GM18507 (cell line): ENCODE measurements at places on chromosomes 2 and 18.

- no peak for DNase-seq
Observed at GRCh38 chr2:168120730-168121129, 126.7 kb downstream of the STK39 start.

DNA sequence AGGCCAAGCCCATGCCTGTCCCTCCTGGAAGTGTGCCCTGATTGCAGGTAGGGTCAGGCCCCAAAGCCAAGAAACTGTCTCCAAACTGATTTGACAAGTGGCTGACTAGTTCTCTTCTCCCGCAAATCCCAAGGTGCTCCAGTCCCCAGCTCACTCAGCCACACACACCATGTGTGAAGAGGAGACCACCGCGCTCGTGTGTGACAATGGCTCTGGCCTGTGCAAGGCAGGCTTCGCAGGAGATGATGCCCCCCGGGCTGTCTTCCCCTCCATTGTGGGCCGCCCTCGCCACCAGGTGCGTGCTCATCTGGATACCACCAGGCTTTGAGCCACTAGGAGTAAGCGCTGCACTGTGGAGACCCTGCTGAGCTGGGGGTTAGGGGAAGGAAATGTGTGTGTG is 8.3 kb downstream of the ACTG2 start:
- DNase-seq = no peak

- no peak for DNase-seq
Observed at GRCh38 chr2:142936629-142937028, 59.2 kb downstream of the KYNU start.

DNA sequence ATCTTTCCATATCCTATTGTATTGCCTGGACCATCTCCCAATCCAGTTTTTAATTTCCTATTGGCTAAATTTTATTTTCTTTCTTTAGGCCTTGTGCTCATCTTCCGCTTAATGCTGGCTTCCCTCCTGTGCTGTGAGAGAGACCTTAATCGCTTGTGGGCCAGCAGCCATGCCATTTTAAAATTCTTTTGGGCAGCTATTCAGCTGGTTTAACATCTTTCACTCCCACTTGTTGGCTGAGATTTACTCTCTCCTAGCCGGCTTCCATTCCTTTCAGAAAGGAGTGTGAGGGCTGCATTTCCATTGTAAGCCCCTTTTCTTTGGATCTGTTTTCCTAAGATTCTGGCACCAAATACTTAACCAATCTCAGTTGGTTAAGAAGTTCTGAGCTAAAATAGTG is 140.9 kb upstream of the RASGRP3 start:
- no peak for DNase-seq

GRCh38 chr2:11315074-11315705 is 29.2 kb downstream of the ROCK2 start:
- DNase-seq = no peak

DNA sequence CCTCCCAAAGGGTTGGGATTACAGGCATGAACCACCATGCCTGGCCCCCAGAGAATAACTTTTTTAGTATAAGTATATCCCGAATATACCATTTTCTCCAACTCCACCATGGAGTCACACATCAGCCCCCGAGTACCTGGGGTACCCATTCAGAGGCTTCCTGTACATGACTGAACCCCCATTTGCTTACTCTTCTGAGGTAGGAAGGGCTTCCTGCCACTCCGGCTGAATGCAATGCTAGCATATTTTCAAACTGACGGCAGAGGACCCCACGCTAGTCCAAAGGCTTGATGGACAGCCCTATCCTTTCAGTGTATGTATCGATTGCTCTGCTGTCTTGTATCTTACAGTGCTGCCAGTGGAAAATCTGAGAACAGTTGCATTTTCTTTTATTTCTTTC is 220.6 kb upstream of the SH3BP4 start:
- no peak for DNase-seq

GRCh38 chr18:13868501-13869271 is 44.7 kb downstream of the MC5R start:
- DNase-seq = no peak

DNA sequence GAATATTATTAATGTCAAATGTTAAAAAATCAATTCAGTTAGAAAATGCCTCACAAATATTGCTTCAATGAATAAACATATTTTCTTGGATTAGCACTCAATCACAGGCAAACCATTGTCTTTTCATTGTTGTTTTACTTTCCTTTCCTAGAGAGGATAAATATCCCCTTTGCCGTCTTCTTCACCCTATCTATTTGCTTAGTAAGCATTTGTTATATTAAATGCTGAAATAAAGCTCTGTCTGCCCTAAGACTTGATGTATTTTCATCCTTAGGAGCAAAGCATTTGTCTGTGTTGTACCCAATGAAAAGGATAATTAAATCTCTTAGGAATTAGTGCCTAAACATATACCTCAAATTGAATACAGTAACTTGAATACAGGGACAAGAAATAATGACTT is 1071.2 kb upstream of the GYPC start:
- DNase-seq = no peak
